ENCODE measurements at places on chromosomes 7 and 10. TPM values are rescaled to one million over a fixed set of nuclear protein-coding genes. Genes with fewer than 3 reads are reported as not detected.

DNA sequence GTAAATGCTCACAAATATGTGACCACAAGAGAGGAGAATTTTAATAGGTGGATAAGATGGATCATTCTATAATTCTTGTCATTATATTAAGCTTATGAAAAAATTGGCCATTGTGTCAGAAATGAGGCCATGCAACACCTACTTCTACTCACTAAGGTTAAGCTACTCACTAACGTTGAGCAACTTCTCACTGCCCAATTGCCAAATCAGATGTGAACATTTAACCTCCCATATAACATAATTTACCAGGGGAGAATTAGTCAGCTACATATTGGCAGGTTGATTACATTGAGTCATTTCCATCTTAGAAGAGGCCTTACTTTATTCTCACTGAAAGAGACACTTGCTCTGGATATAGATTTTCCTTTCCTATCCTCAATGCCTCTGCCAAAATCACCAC is 211.2 kb upstream of the DGKB start:
- no peak for DNase-seq
- H3K4me3 ChIP-seq: no peak overlapping the region
- no peak overlapping the region for H3K27ac ChIP-seq
- no peaks in the 10 kb centered on the region for H3K4me1 ChIP-seq
- H3K27me3 ChIP-seq: no peaks in the 10 kb centered on the region

DKK1 gene
- total RNA-seq: not detected

DNA sequence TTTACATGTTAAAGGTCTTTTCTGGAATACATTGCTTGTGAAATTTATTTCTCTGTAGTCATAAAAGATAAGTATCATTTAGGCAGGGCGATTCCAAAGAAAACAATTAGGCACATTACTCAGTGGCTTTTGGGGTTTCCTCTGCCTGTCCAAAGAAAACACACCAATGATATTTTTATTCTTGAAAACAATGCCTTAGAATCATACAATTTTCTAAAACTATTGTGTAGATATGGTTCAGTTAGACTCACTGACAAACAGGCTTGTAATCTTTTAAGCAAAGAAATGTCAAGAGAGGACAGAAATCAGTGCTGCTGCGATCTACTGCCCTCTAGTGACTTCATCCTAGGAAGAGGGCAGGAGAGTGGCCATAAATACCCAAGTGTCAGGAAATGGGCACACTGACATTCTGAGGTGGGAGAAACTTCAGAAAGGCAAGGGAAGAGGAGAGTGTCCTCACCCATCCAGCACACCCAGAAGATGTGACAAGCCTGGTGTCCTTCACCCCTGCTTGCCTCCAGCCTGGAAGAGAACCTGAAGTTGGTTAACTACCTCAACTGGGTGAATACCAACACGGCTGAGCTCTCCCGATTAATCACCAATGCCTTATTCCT is 120.5 kb downstream of the GALNT11 start:
- H3K36me3 ChIP-seq: no peaks in the 10 kb centered on the region
- no peak overlapping the region for H3K27ac ChIP-seq
- no peak overlapping the region for H3K4me3 ChIP-seq
- H3K4me1 ChIP-seq: no peaks in the 10 kb centered on the region
- DNase-seq: peak; percentile 28
- no peaks in the 10 kb centered on the region for H3K27me3 ChIP-seq

NME8 gene
- not detected for total RNA-seq

SPDYE8 gene
- total RNA-seq: not detected

- H3K27ac ChIP-seq: no peak overlapping the region
- no peaks in the 10 kb centered on the region for H3K27me3 ChIP-seq
- no peaks in the 10 kb centered on the region for H3K4me1 ChIP-seq
These were observed 18.3 kb downstream of the ATP6V1F start for GRCh38 chr7:128880791-128881457.

DNA sequence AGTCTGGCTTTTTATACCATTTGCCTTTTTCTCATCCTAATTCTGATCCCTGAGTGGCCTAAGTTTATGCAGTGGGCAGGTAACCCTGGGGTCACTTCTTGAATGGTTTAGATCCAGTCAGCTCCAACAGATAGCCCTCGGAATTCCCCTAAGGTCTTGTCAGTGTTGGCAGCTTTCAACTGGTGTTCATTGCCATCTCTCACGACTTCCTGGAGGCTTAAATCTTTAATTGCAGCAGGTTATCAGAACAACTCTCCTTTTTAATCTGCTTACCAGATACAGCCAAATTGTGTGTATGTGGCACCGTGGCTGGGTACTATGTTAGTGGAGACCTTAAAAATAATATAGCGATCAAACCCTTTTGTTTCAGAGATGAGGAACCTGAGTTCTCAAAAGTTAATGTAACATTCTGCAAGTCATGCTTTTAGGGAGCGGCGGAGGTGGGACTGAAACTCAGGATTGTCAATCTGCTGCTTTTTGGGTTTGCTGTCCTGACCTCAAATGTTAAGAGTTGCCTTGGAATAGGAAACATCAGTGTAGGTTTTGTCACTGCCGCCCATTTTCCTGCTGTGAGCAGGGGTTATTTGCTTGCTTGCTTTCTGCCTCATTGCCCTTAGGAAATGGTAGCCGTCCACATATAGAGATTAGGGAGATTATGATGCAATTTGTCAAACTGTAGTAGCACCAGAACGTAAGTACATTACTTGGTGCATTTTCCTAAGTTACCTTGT is 818 bp downstream of the DLD start:
- DNase-seq: no peak
- peaks cover 14% of the 10 kb centered on the region for H3K4me1 ChIP-seq
- no peaks in the 10 kb centered on the region for H3K36me3 ChIP-seq

DNA sequence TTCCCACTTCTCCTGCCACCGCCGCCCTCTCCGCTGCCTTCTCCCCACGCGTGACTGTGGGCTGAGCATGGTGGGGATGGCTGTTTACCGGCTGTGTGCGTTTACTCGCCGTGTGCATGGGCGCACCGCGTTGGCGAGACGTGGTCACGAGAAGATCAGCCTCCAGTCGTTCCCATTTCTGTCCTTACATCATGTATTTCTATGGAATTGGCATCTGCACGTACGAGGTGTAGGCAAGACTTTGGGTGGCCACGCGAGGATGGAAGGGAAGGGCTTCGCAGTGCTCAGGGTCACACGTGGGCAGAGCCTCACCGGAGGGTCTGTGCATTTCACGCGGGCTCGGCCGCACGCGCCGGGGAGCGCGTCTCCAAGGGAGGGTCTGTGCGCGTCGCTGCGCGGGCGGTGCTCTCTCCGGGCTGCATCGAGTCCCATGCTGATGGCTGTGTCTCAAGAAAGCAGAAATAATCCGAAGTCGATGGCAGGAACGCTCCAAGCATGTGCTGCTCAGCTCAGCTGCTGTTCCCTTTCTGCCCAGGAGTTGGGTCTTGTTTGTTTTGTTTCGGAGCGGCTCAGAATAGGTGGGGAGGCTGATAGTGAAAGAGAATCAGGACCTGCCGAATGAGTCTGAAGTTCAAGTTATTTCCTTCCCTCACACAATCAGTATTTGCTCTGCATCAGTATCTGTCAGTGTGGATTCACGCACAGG is 973 bp downstream of the CAMK1D start:
- peak overlapping the region; percentile 87 for H3K4me3 ChIP-seq
- no peaks in the 10 kb centered on the region for H3K27me3 ChIP-seq
- no peaks in the 10 kb centered on the region for H3K36me3 ChIP-seq
- peak; percentile 67 for DNase-seq

- H3K4me1 ChIP-seq: peaks cover 18% of the 10 kb centered on the region
- no peaks in the 10 kb centered on the region for H3K36me3 ChIP-seq
- no peak overlapping the region for H3K4me3 ChIP-seq
- H3K27ac ChIP-seq: peak overlapping the region; percentile 8
- no peak for DNase-seq
These were observed 76.8 kb downstream of the CTBP2 start for GRCh38 chr10:125083576-125083920.

- no peaks in the 10 kb centered on the region for H3K4me1 ChIP-seq
- H3K27me3 ChIP-seq: no peaks in the 10 kb centered on the region
- peaks cover 42% of the 10 kb centered on the region for H3K36me3 ChIP-seq
- no peak overlapping the region for H3K27ac ChIP-seq
These were observed 7.5 kb downstream of the ZNF282 start for GRCh38 chr7:149202831-149203231.

ARHGEF5 gene
- 76.5 TPM for total RNA-seq

DNA sequence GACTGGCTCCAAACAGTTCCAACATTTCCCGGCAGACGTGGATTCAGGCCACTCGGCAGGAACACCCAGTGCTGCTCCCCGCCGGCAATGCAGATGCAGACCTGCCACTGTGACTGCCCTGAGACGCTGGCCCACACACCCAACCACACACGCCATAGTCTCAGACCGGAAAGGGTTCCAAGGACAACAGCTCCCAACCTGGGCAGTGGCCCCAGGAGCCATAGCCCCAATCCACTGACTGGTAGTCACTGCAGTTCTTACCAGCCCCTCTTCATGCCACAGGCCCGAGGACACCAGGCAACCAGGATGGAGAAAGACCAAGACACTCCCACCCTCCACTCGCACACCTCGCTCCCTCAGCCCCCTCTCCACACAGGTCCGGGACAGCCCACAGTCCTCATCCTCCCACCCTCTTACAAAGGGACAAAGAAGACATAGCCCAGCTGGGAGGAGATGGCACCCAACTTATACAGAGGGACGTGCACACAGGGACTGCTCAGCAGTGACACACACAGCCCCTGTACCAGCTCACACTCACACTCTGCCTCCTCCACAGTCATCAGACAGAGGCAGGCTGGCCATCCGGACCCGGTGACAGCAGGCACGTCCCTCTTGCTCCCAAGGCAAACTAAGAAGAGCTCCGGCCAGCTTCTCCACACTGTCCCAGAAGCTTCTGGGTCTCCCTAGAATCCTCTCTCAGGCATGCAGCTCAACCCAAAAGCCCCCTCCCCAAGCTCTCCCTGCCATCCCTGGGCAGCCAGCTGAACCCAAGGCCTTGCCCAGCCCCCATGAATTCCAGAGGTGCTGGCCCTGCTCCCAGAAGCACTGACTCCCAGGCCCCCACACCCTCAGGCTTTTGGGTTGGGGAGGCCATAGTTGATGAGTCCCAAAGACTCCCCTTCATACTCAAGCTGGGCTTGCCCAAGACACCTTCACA is 24.8 kb downstream of the KCNH2 start:
- H3K4me3 ChIP-seq: no peak overlapping the region
- H3K27ac ChIP-seq: peak overlapping the region; percentile 69
- peaks cover 10% of the 10 kb centered on the region for H3K27me3 ChIP-seq
- peaks cover 6% of the 10 kb centered on the region for H3K4me1 ChIP-seq

DNA sequence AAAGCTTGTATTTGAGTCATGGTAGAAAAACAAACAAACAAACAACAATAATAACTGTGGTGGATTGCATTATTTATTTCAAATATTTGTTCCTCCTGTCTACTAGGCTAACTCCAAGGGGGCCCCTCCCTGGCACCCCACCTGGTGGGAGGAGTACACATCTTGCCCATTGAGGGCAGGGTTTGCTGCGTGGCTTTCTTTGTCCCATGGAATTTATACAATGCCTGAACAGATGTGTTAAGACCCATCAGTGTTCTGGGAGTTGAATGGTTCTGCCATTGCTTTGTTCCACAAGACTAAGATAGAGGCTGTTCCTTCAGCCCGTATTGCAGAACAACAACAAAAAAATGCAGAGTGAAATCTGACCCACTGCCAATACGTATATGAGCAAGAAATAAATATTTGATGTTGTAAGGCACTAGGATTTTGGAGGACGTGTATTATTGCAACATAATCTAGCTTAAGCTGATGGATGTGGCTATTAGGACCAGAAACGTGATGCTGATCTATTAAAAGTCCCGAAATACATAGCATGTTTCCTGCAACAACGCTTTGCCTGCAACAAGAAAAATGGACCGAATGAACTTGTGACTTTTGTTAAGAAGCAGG is 119.1 kb upstream of the JCAD start:
- no peaks in the 10 kb centered on the region for H3K4me1 ChIP-seq
- no peak overlapping the region for H3K4me3 ChIP-seq
- H3K27me3 ChIP-seq: no peaks in the 10 kb centered on the region
- H3K36me3 ChIP-seq: no peaks in the 10 kb centered on the region
- no peak for DNase-seq
- H3K27ac ChIP-seq: no peak overlapping the region

DNA sequence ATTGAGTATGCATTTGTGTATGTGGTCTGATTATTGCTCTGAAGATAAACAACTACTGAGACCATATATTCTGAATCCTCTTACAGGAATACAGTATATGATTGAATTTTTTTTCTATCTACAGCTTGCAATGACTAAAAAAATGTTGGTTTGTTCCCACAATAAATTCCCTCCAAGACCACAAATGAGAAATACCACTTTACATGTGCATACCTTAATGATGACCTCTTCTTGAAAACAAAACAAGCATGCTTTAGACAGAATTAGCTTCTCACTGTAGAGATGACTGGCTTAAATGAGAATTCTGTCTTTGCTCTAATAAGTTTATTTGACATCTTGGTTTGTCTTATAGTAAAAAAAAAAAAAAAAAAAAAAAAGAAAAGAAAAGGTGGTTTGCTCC is 241.5 kb downstream of the PCDH15 start:
- no peak for DNase-seq
- no peaks in the 10 kb centered on the region for H3K4me1 ChIP-seq
- no peak overlapping the region for H3K27ac ChIP-seq
- H3K36me3 ChIP-seq: no peaks in the 10 kb centered on the region

C10orf105 gene
- not detected for total RNA-seq

GRCh38 chr7:147279964-147280374 is 1163.4 kb downstream of the CNTNAP2 start:
- no peak for DNase-seq
- no peaks in the 10 kb centered on the region for H3K4me1 ChIP-seq
- H3K27ac ChIP-seq: no peak overlapping the region
- no peaks in the 10 kb centered on the region for H3K27me3 ChIP-seq
- no peaks in the 10 kb centered on the region for H3K36me3 ChIP-seq
- H3K4me3 ChIP-seq: no peak overlapping the region

GRCh38 chr10:72694476-72695369 is 2.8 kb downstream of the MCU start:
- H3K4me3 ChIP-seq: no peak overlapping the region
- H3K4me1 ChIP-seq: peaks cover 26% of the 10 kb centered on the region
- H3K27me3 ChIP-seq: no peaks in the 10 kb centered on the region
- H3K36me3 ChIP-seq: no peaks in the 10 kb centered on the region

ATG9B gene
- total RNA-seq: not detected

- no peak for DNase-seq
- no peak overlapping the region for H3K4me3 ChIP-seq
- H3K27ac ChIP-seq: no peak overlapping the region
- H3K4me1 ChIP-seq: no peaks in the 10 kb centered on the region
- no peaks in the 10 kb centered on the region for H3K36me3 ChIP-seq
These were observed 7.1 kb downstream of the GRM8 start for GRCh38 chr7:127245607-127246006.

GRCh38 chr7:24291271-24291670 is 7.3 kb downstream of the NPY start:
- no peaks in the 10 kb centered on the region for H3K36me3 ChIP-seq
- peaks cover 36% of the 10 kb centered on the region for H3K27me3 ChIP-seq
- no peaks in the 10 kb centered on the region for H3K4me1 ChIP-seq
- DNase-seq: no peak
- H3K27ac ChIP-seq: no peak overlapping the region
- H3K4me3 ChIP-seq: no peak overlapping the region

SLC18A2 gene
- total RNA-seq: not detected

CALD1 gene
- 254 TPM for total RNA-seq
